ENCODE measurements at places on chromosomes 5 and 9. TPM values are rescaled to one million over a fixed set of nuclear protein-coding genes. Genes with fewer than 3 reads are reported as not detected.

GRCh38 chr9:108844856-108845255, 10.9 kb downstream of the ACTL7B start:
- no peak for DNase-seq

GRCh38 chr9:70542311-70542931, 128.0 kb upstream of the KLF9 start:
- no peak for DNase-seq

DNA sequence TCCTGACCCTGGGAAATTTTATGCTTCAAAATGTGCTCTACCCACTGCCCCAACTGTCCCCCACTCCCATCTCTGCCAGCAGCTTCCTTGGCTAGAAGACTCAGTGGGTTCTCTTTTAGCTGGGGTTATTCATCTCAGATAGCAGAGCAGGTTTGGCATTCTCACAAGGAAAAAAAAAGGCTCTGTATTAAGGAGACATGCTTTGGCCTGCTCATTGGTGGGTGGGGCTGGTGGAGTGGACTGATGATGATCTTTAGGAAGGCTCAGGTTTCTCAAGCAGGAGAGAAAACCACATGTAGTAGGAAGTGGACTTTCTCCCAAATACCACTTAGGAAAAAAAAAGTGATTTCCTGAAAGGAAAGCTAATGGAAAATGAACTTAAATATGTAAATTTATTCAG, 279.2 kb upstream of the ZNF462 start:
- DNase-seq, result no peak

DNA sequence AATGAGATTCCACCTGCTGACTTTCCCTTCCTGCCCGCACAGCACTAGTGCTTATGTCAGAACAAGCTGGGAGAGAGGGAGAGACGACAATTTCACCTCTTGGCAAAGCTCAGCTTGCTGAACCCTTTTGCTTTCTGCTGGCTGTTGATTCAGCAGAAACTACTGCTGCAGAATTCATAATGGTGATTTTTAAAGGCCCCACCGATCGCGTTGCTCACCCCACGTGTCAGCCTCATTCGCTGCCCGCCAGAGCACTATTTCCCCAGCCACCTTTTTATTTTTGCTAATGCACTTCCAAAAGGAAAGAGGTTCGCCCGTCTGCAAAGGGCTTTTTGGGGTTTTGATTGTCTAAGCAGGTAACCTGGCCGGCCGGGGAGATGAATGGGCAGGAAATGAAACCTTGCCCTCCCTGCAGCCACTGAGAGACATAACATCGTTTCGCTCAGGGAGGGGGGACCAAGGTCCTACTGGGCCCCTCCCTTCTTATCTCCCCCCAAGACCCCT, 1.3 kb downstream of the PPP2R2B start:
- no peak for DNase-seq

- no peak for DNase-seq
Measured at GRCh38 chr5:135222771-135223170, 176.3 kb downstream of the MACROH2A1 start.

- DNase-seq, result no peak
Measured at GRCh38 chr5:15995341-15996052, 184.1 kb downstream of the MARCHF11 start.

DNA sequence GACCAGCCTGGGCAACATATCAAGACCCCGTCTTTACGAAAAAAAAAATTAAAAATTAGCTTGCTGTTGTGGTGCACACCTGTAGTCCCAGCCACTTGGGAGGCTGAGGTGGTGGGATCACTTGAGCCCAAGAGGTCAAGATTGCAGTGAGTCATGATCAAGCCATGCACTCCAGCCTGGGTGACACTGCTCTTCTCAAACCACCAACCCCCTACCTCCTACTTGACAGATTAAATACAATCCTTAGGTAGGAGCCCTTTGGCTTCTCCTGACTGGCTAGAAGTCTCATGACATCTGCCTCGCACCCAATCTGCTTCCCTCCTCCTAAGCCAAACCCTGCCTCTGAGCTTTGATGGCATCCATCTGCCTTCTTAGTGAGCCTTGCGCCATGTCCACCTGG, 11.6 kb upstream of the FBP1 start:
- DNase-seq, result no peak

GRCh38 chr5:149684371-149684770, 45.7 kb upstream of the PPARGC1B start:
- no peak for DNase-seq

DNA sequence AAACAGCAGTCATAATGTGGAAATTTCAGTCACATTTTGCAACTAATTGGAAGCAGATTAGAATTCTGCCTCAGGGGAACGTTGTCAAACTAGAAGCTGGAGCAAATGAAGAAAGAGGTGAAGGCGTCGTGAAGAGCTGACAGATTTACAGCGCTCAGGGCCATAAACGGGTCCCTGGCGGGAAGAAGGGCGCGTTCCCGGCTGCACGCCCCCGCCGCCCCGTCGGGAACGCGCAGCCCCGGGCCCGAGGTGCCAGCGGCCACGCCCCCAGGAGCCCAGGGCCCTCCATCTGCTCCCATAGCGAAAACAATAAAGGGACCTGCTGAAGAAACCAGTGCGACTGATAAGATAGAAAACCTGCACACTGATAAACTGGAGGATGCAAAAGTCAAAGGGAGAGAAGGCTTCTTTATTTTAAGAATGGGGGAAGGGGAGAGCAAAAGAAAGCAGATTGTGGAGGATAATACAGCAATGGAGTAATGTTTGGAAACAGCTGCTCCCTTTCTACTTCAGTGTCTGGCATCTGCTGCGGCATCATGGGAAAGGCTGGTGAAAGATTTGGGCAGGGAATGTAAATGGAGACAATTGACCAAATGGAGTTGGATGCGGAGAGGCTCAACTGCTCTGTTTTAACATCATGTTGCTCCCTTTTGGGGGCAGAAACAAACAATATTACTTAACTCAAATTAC, 11.1 kb downstream of the ZNF608 start:
- DNase-seq, result no peak

- no peak for DNase-seq
Measured at GRCh38 chr5:52690236-52690768, 97.4 kb upstream of the ITGA1 start.

Gene DROSHA
- 25.4 TPM for total RNA-seq

Gene FOXI1
- not detected for total RNA-seq

Gene AHRR
- 0.33 TPM for total RNA-seq

Gene MED10
- total RNA-seq, result 7.3 TPM

Gene TMC1
- total RNA-seq, result not detected

Gene TERT
- 0.14 TPM for total RNA-seq

Measured in liver (tissue), 10 donors.